ENCODE measurements at places on chromosomes 5 and 9.

- DNase-seq = no peak
These were observed 926.4 kb downstream of the MAT2B start for GRCh38 chr5:164431634-164432304.

GRCh38 chr5:32428426-32428825 is 16.1 kb downstream of the ZFR start:
- DNase-seq = no peak

DNA sequence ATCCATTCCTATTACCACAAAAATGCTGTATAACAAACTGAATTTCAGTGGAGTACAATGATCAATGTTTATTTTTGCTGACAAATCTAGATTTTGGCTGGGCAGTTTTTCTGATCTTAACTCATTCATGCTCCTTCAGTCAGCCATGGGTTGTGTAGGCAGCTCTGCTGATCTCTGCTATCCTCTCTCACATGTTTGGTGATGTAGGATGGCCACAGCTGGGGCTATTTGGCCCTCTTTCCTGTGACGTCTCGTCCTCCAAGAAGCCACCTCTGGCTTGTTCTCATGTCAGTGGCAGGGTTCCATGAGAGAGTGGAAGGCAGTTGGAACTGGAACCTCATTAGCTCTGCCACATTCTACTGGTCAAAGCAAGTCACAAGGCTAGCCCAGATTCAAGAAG is 8.9 kb downstream of the NLN start:
- no peak for DNase-seq

- no peak for DNase-seq
These were observed 91.6 kb downstream of the UBE2QL1 start for GRCh38 chr5:6540111-6540827.

DNA sequence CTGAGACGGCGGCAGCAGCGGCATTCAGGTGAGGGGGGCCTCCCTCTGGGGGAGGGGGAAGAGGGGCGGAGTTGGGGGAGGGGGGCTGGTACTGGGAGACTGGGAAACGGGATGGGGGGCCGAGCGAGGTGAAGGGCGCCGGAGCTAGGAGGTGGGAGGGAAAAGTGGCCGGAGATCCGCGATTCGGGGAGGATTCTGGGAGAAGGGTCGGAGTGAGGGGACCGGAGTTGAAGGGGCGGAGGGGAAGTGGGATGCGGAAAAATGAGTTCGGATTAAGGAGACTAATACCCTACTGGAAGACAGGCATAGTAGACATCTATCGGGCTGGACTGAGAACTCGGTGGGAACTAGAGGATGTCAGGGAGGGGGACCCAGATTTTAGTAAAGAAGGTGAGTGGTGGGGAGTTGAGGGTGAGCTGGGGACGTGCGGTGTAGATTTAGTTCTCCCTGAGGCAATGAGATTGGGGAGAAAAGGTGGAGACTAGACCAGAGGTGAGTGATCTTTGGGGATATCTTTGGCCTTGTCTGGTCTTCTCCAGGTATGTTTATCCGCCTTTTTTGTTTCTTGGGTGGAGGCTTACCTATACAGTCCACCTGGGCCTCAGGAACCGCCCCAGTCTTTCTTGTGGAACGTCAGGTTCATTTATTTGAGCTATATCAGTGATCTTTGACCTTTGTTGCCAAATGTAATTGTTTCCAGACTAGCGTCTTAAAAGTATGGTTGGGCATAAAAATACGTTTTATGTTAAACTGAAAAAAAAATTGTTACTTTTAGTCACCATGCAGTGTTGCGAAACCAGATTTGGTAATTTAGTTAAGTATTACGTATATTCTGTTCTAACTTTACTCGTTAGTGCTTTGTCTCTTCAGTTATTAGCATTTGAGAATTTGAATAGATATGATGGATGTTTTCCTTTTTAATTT is 632 bp downstream of the UBAP1 start:
- DNase-seq = no peak

DNA sequence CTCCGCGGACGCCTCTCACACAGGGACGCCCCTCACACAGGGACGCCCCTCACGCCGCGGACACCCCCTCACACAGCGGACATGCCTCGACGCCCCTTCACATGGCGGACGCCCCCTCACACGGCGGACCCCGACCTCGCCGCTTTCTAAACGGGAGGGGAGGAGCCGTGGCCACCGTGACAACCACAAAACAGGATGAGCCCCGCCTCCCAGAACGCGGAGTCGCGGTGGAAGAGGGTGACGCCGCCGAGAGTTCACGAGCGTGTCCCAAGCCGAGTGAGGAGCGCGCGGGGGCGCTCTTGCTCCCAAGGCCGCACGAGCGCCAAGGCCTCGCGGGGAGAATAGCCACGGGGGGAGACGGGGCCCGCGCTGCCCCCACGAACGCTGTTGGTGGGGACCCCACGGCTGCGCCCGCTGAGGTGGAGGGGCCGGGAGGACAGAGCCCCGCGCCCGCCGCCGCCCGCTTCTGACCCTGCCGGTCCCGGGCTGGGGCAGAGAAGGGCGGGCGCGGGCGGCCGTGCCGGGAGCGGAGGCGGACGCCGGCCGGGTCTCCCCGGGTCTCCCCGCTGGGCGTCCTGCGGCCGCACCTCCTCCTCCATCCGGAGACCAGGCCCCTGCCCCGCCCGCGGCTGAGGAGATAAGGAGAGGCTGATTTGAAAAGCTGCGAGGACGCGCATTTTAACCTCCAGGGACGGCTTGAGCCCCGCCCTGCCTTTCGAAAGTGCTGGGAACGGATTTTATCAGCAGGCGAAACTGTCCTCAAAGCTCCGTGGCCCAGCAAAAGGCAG is 3.9 kb upstream of the NKD2 start:
- DNase-seq = peak; percentile 31

DNA sequence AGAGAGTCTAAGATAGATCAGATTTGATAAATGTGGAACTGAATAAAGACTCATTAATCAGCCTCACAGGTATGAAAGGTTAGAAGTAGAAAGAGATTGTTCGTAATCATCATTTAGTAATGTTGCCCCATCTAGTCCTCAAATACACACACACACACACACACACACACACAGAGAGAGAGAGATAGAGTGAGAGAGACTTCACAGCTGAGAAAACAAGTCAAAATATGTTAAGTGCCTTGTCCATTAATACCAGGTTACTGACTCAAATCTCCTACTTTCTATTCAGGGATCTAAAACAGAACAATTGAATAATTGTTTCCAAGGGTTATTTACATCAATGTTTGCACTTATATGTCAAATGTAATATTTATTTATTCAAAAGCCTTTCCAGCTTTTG is 284.6 kb downstream of the MRPS30 start:
- DNase-seq = no peak

GRCh38 chr9:133188843-133189180 is 20.2 kb downstream of the OBP2B start:
- DNase-seq = no peak

GRCh38 chr5:126965061-126965475 is 65.3 kb downstream of the MARCHF3 start:
- DNase-seq = no peak

- no peak for DNase-seq
These were observed 182.2 kb downstream of the AOPEP start for GRCh38 chr9:94908583-94909249.

GRCh38 chr5:34978681-34979080 is 49.3 kb downstream of the DNAJC21 start:
- no peak for DNase-seq

DNA sequence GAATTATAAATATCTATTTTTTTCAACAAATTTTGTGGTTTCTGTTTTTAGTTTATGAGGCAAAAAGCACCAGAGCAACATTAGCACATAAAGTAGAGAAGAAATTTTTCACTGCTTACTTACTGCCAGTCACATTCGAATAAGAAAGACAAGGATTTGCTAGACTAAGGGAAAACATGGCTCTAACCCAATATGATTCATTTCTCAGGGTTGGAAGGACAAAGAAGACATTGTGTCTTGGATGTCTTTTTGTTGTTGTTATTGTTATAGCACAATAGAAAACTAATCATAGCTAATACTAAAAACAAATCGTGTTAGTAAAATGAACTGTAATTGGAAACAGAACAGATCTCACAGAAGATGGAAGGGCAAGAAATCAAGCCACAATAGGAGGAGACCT is 90.9 kb upstream of the SLCO6A1 start:
- DNase-seq = no peak

DNA sequence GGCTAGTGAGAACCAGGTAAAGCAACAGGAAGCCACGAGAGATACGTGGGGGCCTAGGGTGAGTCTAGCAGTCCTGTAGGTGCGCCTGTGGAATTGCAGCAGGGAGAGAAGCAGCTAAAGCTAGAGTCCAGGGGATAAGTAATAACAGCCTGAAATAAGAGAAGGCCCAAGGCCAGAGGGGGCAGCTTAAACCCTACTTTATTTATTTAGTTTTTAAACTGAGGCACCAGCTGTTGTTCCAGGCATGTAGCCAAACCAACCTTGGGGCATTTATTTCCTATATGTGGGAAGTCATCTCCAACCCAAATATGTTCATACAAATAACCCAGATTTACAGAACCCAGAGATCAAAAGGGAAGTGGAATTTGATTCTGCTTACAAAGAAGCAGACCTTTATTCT is 93.5 kb downstream of the GLDC start:
- DNase-seq = no peak

- DNase-seq = no peak
These were observed 204.4 kb upstream of the CDH10 start for GRCh38 chr5:24849210-24849609.

DNA sequence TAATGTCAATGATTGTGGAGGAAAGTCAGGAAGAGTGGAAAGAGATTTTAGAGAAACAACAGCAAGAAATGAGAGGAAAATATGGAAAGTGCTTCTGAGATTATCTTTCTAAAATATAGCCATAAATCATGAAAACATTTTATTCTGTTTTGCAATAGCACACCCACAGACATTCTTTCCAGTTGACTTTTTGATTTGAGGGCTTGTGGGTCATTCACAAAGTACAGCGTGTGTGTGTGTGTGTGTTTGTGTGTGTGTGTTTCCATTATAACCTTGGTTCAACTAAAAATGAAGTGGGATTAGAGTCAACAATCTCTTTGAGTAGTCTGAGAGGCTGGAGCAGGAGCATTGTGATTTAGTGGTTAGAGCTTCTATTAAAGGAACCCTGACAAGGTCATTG is 116.6 kb upstream of the GAS1 start:
- DNase-seq = no peak

- no peak for DNase-seq
These were observed 197.1 kb upstream of the HMHB1 start for GRCh38 chr5:143614831-143615230.

DNA sequence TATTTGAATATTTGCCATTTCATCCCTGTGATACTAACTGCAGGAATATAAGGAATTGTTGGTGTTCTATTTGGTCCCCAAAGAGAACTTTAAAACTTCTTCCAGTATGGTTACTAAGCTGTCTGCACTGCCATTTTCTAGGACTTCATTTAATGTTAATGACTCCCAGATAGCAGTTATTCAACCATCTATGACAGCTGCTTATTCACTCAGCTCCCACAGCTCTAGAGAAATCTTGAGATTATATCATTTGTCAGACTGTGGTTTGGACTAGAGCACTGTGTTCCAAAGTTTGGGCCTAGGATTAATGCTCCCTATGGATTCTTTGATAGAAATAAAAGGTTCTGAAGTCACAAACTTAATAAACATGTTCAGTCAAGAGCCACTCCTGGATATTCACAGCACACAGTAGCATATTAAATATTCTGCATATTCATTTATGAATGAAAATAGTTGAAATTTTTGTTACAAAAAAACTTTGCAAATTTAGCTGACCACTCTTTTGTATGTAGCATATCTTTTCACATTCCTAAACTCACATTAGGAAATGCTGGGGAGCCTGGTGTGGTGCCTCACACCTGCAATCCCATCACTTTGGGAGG is 173.7 kb downstream of the NFIB start:
- no peak for DNase-seq

GRCh38 chr5:102536323-102536928 is 37.6 kb upstream of the SLCO6A1 start:
- no peak for DNase-seq

DNA sequence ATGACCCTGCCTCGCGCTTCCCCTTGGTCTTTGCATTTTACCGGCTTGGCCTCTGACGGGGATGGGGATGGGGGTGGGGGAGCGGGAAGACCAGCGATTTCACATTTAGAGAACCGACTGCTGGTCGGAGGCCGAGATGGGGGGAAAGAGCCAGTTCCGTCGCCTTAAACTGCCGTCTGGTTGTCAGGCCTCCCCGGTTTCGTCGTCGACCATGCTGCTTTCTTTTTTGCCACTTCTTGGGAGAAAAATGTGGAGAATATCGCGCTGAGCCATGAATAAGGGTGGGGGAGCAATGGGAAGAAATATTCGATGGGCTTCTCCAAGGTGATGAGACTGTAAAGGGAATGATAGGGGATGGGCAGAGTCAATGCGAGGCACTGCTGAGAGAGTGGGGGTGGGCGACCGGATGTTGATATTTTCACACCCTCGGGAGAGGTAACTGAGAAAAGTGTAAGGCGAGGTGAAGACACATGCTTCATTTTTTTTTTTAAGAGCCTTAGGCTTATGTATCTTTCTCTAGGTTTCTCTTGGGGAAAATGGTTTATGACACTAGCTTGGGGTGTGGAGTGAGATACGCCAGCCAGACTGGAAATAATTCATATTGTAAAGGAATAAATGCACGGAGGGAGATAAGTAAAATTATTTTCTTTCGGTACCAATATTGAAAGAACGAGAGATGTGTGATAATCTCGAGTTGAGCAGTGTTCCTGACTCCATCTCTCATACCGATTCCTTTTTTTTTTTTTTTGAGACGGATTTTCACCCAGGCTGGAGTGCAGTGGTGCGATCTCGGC is 1.1 kb downstream of the KIF2A start:
- DNase-seq = no peak

DNA sequence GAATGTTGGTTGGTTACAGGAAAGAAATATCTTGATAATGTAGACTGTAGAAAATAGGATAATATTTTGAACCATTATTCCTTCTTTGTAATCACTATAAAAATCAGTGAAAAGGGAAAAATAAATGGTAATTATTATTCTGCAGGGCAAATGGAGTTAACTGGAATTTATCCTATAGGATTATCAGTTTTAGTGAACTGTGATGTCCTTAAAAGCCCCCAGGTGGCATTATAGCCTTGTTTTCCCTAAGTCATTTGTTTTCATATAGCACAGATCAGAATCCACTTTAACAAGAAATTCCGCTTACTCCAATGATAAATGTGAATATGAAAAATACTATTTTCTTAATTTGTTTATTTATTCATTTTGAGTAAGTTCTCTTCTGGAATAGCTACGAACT is 26.2 kb upstream of the WDR41 start:
- DNase-seq = no peak

- DNase-seq = no peak
These were observed 376.9 kb downstream of the DTWD2 start for GRCh38 chr5:118611332-118611945.

Data from activated B cell treated with CpG ODN at 0.5 μM for 24 hours (primary cell).